ENCODE measurements at places on chromosomes 7 and 10.
A peak's percentile ranks its signal among the peaks of the same experiment; 100 is the strongest.

GRCh38 chr7:33764752-33765451, 140.4 kb upstream of the BMPER start:
- DNase-seq = no peak

- DNase-seq = peak; percentile 85
Observed at GRCh38 chr7:7968544-7969305, at the start of gene GLCCI1. Gene GLCCI1, plus strand, starts transcription at chr7:7968796. Its CDS starts 555 bp downstream, at chr7:7969351.

- DNase-seq = no peak
Observed at GRCh38 chr10:96261132-96261531, 10.2 kb downstream of the BLNK start.

GRCh38 chr10:124708922-124709520, 35.2 kb downstream of the FAM53B start:
- no peak for DNase-seq

DNA sequence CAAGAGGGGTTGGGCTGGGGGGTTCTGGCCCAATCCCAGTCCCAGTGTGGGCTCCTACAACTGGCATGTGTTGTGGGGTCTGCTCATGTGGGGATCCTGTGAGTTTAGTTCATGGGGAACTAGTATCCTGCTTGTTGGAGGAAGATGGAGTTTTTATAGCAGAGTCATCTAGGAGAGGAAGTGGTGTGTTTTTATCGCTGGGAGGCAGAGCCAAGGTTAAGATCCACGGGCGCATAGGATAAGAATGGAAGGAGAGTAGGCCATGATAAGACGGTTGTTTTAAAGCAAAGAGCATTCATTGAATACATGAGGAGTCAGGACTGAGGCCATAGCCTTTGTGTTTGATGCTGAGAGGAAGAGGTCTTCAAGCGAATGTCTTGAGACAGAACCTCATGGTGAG, 211.6 kb upstream of the COBL start:
- DNase-seq = no peak

DNA sequence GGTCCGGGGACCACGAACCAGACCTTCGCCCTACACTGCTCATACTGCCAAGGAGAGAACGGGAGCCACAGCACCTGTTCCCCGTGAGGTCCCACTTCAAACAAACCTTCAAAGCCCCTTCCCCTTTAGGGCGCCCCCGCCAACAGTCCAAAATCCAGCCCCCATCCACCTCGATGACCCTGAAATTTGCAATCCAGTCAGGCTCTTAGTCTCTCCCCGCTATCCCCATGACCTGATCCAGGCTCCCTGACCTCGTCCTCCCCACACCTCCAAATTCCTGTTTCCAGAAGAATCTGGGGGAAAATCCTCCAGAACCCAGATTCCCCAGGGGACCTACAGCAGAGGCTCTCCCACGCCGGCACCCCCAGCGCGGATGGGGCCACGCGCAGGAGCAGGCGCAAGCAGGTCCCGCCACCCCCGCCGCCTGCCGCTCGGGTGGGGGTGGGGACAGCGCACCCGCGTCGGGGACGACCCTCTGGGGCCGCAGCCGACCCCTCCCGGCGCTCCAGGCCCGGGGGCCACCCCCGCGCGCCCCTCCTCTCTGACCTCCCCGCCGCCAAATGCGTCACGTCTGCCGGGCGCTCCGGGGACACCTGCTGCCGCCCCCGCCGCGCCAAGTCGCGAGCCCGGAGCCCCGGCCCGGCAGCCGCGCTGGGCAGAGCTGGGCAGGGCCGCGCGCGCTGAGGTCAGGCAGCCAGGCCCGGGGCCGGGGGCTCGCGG, 753 bp downstream of the CAMK2B start:
- no peak for DNase-seq

GRCh38 chr7:128699196-128699712, 27.2 kb downstream of the GARIN1A start:
- DNase-seq = no peak

GRCh38 chr10:48722153-48723145, 37.8 kb downstream of the WDFY4 start:
- DNase-seq = no peak

DNA sequence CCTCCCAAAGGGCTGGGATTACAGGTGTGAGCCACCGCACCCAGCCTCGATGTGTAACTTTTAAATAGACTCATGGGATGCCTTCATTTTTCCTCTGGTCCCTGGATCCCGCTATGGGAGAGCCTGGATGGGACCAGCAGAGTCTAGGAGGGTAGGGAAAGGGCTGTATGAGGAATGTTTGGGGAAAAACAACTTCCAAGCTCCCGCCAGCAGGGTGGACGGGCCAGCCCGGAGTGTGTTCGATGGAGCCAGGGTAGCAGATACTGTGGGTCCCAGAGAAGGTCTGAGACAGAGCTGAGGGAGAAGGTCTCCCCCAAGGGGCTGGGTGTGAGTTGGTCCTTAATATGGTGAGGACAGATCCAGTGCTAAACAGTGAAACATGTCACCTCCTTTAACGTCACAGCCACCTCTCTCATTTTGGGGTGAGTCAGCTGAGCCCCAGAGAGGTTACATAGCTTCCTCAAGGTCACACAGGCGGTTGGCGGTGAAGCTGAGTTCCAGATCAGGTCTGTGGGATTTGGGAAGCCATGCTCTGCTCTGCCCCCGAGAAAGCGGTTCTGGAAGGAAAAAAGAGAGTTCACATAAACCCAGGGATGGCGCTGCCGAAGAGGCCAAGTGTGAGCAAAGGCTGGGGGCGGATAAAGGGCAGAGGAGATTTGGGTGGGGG, 66.4 kb downstream of the MYL10 start:
- no peak for DNase-seq

GRCh38 chr7:44971902-44972441, 6.8 kb downstream of the MYO1G start:
- DNase-seq = no peak

GRCh38 chr10:70147259-70147625, 742 bp upstream of the TYSND1 start:
- no peak for DNase-seq

- DNase-seq = no peak
Observed at GRCh38 chr7:100126239-100126930, 382 bp upstream of the MBLAC1 start.

- no peak for DNase-seq
Observed at GRCh38 chr7:111255576-111255975, 164.6 kb downstream of the LRRN3 start.

DNA sequence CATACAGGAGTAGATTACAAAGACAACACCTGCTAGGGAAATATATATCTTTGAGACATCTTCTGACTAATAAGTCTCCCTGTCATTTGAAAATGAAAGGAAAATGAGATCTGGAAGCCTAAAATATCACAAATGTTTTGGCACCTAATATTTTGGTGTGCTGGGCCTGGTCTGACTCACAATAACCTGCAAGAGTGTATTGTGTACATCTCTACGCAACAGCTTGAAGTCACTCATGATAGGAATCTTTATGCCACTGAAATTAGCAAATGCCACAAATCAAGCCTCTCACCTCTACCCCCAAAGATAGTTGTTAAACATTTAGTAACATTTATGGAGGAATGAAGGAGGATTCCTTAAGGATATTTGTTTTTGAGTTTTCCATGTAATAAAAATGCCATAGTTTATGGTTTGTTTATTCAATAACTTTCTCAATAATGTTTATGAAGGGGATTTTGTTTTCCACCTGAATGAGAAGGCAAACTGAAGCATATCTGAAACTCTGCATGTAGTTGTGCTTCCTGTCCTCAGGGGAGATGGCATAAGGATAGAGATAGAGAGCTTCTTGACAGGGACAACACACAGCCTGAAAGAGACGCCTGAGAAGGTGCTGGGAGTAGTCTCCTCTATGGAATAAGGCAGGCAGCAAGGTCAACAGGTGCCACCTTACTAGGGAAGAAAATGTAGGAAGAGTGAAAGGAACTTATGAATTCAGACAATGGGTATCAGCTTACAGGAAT, 197.4 kb downstream of the AHR start:
- DNase-seq = no peak

DNA sequence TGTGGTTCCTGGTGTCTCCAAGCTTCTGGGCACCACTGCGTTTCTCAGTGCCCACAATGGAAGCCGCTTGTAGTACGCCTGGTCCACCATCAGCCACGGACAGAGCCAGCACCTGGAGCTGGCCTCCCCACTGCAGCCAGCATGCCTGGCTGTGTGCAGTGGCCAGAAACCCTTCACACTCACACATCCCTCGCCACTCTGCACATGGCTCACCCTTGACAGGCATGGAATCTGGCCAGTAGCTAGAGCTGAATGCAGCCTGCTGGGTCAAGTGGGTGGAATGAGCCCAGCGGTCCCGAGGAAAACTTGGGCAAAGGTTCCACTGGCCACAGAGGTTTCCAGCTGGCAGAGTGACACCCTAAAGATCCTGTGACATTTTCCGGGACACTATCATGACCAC, 146.0 kb upstream of the ADO start:
- DNase-seq = no peak

GRCh38 chr7:37448636-37449361, at the start of gene ELMO1:
Gene ELMO1, minus strand, starts transcription at chr7:37448864. Its CDS starts 106,174 bp downstream, at chr7:37342690.
- no peak for DNase-seq

GRCh38 chr10:103651333-103651732, 157.8 kb downstream of the NEURL1 start:
- no peak for DNase-seq

DNA sequence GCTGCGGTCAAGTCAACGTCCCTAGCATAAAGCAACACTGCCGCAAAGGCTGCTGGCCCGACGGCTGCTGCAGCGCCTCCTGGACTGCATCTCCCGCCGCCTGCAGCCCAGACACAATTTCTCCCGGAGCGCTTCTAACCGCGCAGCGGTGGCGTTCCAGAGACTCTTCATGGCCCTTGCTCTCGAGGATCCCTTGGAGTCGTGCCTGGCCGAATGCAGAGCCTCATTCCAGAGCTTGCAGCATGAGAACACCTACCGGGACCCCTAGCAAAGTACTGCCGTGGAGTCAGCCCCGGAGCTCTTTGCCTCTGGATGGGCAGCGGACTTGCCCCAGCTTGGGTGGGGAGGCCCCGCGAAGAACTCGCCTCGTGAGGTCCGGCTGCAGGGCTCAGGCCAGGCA, 79.7 kb upstream of the ZNF32 start:
- no peak for DNase-seq

DNA sequence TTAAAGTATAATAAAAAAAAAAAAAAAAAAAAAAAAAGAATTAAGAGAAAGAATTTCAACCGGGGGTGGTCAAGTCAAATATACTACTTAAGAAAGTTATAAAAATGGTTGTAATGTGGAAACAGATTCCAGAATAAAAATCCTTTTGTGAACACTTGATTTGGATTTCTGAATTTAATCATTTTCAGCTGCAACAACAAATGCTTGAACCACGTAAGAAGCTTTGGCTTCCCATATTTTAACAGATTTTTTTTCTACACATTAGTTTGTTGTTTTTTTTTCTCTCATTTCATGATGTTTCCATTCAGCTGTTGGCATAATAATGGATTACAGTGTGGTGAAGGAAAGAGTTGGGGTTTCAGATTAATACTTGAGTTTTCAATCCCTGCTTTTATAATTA, 137.3 kb upstream of the AGR3 start:
- no peak for DNase-seq

DNA sequence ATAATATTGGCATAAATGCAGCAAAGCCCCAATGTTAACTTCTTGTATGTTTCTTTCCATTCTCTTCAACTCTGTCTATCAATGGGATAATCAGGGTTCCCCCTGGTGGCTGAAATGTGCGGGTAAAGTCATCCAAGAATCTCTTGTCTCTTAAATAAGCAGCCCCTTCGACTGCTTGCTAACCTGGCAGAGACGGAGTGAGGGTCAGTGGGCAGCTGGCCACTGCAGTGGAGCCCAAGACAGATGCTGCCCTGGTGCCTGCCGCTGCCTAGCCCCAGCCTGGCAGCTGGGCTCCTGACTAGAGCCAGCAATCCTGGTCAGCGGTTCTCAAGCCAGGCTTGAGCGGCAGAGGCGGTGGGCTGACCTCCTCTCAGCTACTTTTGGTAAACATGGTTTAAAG, 248.9 kb downstream of the COBL start:
- peak; percentile 24 for DNase-seq

- DNase-seq = no peak
Observed at GRCh38 chr10:60980997-60981396, 37.0 kb upstream of the RHOBTB1 start.

DNA sequence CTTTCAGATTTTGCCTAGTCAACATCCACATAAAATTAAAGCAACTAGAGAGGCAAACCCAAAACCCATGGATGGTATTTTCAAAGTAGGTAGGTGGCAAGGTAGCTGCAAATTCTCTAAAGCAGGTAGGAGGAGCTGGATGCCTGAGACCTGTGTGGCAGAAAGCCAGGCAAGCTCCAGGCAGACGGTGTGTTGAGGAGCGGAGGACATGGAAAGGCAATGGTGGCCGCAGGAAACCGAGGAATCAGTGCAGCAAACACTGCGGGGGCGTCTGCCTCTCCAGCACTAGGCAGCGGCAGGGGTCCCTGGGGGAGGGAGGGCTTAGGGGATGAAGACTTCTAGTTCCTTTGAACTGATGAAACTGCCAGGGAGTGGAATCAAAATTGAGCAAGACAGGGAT, 101.3 kb downstream of the GALNT11 start:
- DNase-seq = no peak

DNA sequence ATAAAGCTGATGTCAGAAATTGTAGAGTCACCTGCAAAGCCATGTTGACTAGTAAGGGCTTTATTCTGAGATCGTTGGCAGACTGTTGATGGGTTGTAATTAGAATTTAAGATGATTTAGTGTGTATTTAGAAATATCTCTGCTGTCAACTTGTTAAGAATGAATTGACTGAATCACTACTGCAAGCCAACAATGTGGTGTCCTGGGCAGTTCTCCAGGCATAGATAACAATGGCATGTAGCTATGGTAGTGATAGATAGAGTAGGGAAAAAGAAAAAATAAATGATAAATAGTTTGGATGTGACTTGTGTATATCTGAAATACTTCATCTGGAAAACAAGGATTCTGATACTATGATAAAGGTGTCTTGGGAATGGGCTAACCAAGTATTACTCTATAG, 640.2 kb downstream of the ARL4A start:
- no peak for DNase-seq

DNA sequence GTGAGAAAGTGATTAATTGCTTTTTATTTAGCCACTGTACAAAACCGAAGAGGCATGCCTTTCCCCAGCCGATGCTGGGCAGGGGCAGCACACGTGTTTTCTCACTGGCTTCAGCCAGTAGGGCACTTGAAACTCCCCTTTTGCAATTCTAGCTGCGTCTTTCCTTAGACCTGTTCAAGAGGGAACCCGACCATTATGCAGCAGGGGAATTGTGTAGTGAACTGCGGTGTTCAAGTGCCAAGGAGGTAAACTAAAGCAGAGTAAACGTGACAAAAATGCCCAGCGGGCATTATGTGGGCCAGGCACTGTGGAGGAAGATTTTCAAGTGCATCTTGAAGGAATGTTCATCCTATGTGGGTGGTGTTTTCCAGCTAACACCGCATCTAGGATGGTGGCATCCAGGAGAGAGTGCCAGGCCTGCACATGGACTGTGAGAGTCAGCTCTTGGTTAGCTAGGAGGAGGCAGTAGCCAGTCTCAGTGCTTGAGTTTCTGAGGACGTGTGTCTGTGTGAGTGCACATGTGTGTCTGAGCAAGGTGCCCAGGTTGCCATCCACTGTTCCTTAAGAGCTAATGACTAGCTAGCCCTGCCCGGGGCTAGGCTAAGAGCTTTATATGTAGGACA, 3.3 kb downstream of the WIPF3 start:
- no peak for DNase-seq
